ENCODE measurements at places on chromosomes 6 and 20. TPM values are rescaled to one million over a fixed set of nuclear protein-coding genes. Genes with fewer than 3 reads are reported as not detected.

Gene BTNL2
- total RNA-seq: not detected

Gene PSORS1C2
- total RNA-seq: not detected

Gene OVOL2
- not detected for total RNA-seq

Gene GSTA2
- total RNA-seq: not detected

Gene TINAG
- total RNA-seq: not detected

Gene IRF4
- total RNA-seq: not detected

Gene MBOAT1
- total RNA-seq: 6.0 TPM

Gene PRDM13
- not detected for total RNA-seq

Gene ZKSCAN4
- 3.2 TPM for total RNA-seq

Measured in thoracic aorta endothelial cell (primary cell).